NCI-H187 (cell line): ENCODE measurements at places on chromosomes 11 and 22.

DNA sequence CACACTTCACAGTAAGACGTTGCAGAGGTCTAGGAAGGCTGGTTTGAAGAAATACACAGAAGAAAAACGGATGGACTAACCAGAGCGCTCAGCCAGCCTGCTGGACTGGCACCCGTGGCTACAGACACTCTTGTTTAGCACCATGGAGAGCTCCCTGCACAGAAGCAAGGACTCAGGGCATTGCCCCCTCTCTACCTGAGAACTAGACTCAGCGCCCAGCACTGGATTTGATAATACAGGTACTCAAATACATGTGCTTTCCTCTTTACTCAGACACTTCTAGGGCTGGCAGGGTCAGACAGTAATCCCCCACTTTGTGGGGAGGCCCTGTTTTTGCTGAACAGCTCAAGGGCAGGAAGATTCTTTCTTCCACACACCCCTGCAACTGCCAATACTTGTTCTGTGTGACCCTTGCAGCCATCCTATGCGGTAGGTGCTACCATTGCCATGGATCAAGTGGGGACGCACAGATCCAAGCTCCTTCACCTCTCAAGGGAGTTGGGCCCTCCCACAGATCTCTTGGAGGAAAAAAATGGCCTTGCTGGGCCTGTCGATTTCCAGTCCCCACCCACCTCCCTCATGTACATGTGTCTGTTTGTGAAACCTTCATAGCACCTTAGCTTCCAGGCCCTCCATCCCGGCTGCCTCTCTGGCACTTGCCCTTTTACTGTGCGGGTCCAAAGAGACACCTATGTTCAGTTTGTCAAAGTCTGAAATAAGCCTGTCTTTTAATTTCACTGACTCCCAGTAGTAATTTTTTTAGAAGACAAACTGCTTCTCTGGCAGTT, 5.1 kb upstream of the P2RX6 start:
- no peak for DNase-seq

GRCh38 chr11:35398881-35399280, 20.5 kb downstream of the SLC1A2 start:
- DNase-seq = no peak

- DNase-seq = no peak
Measured at GRCh38 chr11:70580036-70580805, 181.9 kb downstream of the CTTN start.

GRCh38 chr11:63622323-63622722, 8.1 kb upstream of the PLAAT3 start:
- DNase-seq = no peak

GRCh38 chr11:13962198-13962561, 343 bp upstream of the SPON1 start:
- DNase-seq = no peak

DNA sequence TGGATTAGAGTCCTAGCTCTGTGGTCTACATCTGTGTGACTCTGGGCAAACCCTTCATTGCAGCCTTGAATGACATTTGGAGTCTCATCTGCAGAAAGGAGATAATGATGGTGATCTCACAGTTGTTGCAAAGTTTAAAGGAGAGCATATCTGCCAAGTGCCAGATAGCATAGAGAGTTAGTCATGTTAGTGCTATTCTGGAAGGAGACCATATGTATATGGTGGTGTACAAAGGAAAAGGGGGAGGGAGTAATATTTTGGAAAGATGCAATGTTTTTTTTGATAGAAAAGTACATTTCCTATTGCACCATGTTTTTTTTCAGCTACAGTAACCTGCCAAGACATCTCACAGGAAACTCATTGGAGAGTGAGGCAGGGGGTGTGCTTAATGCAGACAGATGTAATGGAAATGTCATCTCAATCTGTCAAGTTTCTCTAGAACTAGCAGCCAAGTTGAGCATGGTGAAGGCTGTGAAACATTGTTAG, 92.1 kb upstream of the NARS2 start:
- DNase-seq = no peak

GRCh38 chr11:75667255-75667830, 1.5 kb downstream of the MAP6 start:
- no peak for DNase-seq

DNA sequence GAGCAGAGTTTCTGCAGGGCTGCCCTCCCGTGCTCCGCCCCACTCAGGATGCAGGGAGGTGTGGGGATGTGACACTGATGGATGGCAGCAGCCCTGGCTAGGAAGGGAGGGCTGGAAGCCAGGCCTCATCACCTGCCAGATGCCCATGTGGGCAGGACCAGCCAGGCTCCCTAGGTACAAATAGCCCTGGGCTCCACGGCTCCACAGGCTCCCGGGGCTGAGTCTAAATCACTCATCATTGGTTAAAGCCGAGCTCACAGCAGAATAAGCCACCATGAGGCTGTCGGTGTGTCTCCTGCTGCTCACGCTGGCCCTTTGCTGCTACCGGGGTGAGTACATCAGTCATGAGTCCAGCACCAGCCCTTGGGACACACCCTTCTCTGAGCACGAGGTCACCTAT, at the start of gene SCGB1D1:
SCGB1D1 (plus strand) TSS at position 206 of the 400 bp plus-strand sequence; CDS start at position 275, 69 bp downstream.
- no peak for DNase-seq

GRCh38 chr11:13917264-13917663, 45.3 kb upstream of the SPON1 start:
- no peak for DNase-seq

DNA sequence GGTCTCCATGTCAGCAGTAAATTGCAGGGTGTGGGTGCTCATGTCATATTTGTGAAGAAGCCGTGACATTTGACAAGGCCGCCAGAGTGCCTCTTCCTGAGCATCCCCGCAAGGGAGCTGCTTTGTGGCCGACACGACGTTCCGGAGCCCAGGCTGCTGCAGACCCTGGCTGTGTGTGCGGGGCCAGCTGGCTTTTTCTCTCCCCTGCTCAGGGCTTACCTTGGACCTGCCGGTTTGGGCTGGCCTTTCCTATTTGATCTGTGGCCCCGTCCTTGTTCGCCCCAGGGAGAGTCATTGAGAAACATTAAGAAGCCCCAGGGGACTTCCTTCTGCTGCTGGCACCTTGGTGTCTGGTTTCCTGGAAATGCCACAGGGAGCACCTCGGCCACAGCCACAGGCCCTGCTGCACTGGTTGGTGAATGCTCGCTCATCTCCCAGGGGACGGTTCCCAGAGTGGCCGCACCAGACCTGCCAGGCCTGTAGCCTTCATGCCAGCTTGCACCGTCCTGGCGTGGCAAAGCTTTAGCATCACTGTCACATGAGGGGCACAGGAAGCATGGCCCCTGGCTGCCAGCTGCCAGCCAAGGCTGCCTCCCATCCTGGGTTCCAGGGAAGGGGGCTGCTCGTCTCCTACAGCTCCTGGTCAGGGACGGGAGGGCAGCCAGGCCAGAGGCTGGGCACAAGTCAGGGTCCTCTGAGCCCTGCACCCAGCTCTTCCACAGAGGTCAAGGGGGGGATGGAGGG, 5.4 kb downstream of the GRK2 start:
- DNase-seq = no peak

GRCh38 chr22:41828516-41828915, 4.4 kb upstream of the SREBF2 start:
- DNase-seq = no peak

DNA sequence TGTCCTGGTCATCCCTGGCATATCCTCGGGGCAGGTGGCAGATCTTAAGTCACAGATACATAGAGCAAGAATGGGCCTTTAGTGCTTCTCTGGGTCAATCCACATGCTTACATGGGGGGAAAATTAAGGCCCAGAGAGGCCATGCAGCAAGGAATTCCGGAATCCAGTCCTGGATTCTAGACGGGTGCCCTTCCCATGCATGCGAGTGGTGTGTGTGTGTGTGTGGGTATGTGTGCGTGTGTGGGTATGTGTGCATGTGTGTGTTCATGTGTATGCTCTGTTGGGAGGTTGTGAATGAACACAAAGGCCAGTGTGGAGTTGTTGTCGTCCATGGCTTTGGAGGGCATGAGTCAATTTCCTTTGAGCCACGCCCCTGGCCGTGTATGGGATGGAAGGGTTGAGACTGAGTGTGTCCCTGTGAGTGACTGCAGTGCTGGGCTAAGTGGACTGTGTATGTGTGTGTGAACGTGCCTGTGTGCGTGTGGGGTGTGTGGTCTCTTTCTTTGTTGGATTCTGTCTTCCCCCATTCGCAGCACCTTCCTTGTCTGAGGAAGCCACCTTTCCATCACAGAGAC, 33.4 kb upstream of the EIF3D start:
- DNase-seq = no peak

DNA sequence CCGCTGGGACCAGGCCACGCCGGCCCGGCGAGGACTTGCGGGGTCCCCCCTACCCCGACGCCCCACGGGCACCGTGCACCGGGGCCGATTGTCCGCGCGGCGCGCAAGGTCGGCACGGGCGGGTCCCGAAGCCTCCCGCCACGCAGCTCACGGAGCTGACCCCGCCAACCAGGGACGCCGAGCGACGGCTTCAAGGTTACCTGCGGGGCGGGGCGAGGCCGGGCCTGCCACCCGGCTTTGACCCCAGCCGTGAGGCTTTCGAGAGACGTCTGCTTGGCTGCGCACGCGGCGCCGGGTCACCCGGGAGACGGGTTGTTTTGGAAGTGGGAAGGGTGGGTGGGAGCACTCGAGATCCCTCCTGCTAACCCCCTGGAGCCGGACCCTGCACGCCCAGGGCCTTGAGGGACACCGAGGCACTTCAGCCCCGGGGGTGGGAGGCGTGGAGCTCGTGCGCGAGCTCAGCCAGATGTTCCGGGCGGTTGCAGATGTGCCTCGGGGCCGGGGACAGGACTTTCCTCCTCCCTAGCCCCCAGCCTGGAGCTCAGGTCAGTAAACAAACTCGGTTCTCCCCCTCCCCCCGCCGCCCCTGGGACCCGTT, 3.2 kb upstream of the WNT11 start:
- DNase-seq = no peak

- DNase-seq = peak; percentile 49
Measured at GRCh38 chr11:119832202-119832935, 103.4 kb upstream of the NECTIN1 start.

- no peak for DNase-seq
Measured at GRCh38 chr22:30792456-30792855, 97.8 kb downstream of the OSBP2 start.

- DNase-seq = no peak
Measured at GRCh38 chr22:26516503-26516902, 4.2 kb upstream of the TFIP11 start.

DNA sequence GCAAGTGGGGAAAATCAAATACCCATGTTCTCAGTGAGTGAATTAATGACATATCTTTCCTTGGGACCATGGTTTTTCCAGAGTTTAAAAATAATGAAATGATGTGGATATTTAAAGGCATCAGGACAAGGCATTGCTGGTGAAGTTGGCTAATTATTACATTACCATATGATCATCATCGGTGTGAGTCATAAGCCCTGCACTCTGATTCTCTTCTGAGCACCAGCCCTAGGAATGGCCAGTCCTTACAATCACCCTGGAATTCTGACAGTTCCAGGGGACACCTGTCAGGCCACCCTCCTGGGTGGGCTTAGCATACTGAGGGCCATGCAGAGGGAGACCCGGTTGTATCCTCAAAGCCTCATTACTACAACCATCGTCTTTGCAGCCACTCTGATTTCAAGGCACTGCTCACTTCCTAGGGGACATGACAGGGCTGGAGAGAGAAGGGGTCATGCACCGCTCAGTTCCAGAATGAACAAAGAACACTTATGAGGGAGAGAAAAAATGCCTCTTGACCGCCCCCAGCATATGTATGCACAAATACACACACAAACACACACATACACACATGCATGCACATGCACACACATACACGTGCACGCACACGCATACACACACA, 365.0 kb downstream of the MIAT start:
- no peak for DNase-seq

DNA sequence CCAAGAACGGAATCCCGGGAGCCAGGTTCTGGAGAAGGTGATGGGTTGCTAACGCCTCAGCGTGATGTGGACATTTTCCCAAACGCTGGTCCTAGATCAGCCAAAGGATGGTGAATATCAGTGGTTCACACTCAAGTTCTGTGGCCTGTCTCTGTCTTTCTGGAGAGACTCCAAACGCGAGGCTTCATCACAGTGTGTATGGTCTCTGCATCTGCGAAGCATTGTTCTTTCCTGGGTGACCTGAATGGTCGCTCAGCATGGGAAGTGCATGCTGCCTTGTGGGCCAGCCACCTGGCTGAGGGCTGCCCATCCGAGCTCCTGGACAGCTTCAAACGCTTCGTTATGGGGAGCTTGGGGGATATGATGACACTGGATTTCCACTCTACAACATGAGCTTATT, 810.0 kb downstream of the TBC1D22A start:
- no peak for DNase-seq

- DNase-seq = no peak
Measured at GRCh38 chr11:26348776-26349175, 16.8 kb downstream of the ANO3 start.

DNA sequence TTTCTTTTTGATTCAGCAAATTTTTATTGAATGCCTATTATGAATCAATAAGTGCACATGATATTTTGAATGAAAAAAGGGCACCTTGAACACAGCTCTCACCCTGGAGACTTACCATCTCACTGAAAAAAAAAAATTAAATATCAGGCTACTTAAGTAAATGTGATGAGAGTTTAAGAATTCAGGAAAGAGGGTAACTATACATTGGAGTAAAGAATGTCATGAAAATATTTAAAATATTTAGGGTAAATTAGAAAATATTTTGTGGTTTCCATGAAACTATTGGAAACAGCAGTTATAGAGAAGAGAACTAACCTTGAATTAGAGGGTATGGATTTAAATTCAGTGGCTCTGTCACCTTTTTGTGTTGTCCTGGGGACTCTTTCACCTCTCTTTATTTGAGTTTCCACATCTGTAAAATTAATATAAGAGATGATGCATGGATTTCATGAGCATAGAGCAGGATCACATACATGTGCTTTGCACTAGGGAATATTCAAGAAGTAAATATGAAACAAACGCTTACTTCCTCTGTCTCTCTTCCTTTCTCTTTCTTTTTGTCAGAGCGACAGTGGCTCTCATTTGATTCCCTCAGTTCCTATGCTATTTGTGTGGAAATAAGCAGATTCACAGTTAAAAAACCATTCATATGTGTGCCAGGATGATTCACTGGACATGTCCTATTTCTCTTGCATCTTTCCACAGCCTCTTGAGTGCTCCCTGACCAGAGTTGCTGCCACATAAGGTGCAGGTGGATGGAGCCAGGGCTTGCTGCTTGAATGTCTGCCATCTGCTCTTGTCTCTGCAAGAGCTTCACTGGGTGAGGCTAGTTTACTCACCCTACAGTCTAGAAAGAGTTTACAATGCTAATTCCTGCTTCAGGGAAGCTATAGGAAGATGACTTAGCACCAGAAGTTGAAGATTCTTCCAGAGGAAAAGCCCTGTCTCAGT, 533.1 kb downstream of the ETS1 start:
- DNase-seq = no peak

- no peak for DNase-seq
Measured at GRCh38 chr11:34650528-34650927, 29.6 kb downstream of the EHF start.

GRCh38 chr11:122977470-122978298, 4.0 kb downstream of the BSX start:
- DNase-seq = no peak

GRCh38 chr11:45279645-45280044, 6.5 kb downstream of the SYT13 start:
- DNase-seq = no peak
